ENCODE measurements at places on chromosomes 7 and 10.

- DNase-seq = no peak
Measured at GRCh38 chr10:115167751-115168150, 74.6 kb downstream of the ATRNL1 start.

- DNase-seq = no peak
Measured at GRCh38 chr7:141737118-141737835, 881 bp upstream of the SSBP1 start.

- no peak for DNase-seq
Measured at GRCh38 chr7:156466272-156466671, 174.3 kb upstream of the RNF32 start.

DNA sequence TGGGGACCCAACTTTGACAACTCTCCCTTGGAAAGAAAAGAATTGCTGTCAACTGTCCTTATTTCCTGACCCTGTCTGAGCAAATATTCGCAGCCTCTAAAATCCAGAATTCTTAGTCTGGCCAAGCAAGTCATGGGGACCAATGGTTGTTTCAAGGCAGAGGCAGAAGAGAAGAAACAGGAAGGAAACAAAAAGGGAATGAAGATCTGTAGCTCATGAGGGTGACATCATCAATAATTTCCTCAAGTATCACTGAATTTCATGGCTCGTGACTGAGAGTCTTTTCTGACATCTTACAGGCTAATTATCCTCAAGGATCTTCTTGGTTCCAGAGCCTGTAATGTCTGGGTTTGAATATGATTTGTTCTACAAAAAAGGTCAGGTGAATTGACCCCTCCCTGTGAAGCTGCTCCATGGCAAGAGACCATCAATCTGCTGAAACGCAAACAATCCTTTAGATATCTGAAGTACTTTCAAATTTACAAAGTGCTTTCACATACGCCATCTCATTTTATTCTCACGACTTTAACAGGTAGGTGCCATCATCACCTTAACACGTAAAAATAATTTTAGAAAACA lies 5.8 kb downstream of the CDK6 start:
- no peak for DNase-seq

- no peak for DNase-seq
Measured at GRCh38 chr7:102012941-102013461, 195.6 kb downstream of the CUX1 start.

DNA sequence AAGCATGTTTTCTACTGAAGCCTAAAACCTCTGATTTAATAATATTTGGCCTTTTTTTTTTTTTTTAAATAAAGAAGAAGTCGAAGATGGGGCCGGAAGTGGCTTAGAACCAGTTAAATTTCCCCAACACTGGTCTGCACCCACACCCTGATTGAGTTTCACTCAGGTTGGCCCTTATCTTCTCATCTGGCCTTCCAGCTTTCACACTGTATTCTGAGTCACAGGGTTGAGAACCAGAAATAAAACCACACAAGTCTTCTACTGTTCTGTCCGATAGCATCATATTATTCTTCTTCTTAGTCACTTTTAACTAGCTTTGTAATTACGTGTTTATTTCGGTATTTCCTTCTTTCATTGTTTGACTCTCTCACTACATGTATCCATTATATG lies 9.9 kb downstream of the ZNF365 start:
- peak; percentile 48 for DNase-seq

GRCh38 chr10:33617381-33618080 lies 283.1 kb upstream of the NRP1 start:
- no peak for DNase-seq

GRCh38 chr10:112330162-112330561 lies 43.8 kb upstream of the ACSL5 start:
- no peak for DNase-seq

- DNase-seq = no peak
Measured at GRCh38 chr7:118059209-118059608, 124.8 kb upstream of the LSM8 start.
